Activated CD4-positive, alpha-beta T cell treated with anti-CD3 and anti-CD28 coated beads, Interleukin-2, amount 50 U/mL, for 4 hours (primary cell): ENCODE measurements at places on chromosomes 5 and 9.

DNA sequence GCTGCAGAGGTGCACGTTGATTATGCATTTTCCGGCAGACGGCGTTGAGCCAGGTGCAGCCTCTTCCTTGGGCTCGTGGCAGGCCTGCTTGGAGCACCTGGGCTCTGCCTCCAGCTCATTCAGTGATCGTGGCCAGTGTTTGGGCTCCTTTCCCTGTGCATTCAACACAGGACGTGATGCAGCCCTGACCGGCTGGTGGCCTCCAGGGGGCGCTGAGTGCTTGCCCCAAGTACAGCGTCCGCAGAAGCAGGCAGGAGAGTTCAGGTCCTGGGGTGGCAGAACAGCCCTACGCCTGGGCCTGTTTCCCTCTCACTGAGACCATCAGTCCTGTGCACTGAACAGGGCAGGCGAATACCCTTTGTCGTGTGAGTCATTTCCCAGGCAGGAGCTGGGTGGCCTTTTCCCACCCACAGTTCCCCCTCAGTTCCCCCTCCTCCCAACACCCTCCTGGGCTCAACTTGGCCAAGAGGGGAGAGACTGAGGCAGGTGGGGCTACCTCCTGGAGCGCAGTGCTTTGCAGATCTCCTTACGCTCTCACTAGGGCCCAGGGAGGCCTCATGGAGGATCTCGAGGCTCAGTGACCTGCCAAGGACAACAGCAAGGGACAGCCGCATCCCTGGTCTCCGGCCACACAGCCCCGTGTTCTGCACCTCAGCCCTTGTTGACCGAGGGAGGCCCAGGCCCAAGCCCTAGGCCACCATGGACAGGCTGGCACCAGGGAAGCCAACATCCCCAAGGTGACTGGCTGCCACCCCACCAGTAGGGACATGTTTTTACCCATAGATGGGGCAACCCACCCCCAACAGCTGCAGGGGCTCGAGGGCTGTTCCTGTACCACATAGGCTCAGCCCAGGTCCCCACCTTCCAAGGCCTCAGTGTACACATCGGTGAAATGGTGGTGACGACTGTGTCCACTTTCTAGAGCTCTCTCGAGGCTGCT lies 52.9 kb downstream of the LRSAM1 start:
- peak; percentile 78 for DNase-seq

DNA sequence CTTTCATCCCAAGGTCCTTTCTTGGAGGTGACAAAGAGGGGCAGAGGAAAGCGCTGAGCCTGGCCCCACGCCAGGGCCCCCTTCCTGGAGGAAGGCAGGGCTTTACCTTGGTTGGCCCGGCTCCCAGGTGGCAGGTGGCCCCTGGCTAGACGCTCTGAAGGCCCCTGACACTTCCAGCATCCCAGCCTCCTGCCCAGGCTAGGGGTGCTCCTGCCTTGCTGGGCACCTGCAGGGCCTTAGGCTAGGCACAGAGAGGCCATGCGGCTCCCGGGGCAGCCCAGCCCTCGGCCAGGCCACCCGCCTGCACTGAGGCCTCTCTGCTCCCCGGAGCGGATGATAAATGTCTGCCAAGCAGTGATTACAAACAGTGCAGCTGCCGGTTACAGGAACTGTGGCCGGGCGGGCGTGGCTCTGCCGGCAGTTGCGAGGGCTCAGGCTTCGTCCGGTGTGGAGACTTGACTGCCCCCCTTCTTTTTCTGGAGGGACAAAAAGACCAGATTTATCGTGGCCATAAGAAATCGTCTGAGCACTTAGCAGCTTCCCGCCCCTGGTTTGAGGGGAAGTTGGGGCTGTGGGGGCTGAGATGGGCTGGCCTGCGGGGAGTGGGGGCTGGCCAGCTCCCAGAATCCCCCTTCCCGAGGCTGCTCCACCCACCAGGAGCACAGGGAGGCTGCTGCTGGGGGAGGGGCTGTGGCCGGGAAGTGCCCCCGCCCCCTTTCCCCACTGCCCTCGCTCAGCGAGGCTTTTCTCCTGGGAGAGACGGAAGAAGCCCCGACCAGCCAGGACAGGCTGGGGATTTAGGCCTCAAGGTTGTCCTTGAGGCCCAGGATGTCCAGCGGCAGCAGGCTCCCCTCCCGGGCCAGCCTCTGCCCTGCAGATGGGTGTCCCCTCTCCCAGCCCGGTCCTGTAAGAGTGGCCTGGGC lies 31.6 kb upstream of the UBAC1 start:
- no peak for DNase-seq

GRCh38 chr5:66898241-66898995 lies 298.2 kb downstream of the CD180 start:
- DNase-seq, result no peak

- peak; percentile 50 for DNase-seq
Observed at GRCh38 chr9:96217754-96218693, 84.0 kb downstream of the HSD17B3 start.

- DNase-seq, result no peak
Observed at GRCh38 chr5:56527174-56527573, 288.2 kb upstream of the MAP3K1 start.

GRCh38 chr5:10627160-10627701 lies 63.4 kb downstream of the ANKRD33B start:
- no peak for DNase-seq

DNA sequence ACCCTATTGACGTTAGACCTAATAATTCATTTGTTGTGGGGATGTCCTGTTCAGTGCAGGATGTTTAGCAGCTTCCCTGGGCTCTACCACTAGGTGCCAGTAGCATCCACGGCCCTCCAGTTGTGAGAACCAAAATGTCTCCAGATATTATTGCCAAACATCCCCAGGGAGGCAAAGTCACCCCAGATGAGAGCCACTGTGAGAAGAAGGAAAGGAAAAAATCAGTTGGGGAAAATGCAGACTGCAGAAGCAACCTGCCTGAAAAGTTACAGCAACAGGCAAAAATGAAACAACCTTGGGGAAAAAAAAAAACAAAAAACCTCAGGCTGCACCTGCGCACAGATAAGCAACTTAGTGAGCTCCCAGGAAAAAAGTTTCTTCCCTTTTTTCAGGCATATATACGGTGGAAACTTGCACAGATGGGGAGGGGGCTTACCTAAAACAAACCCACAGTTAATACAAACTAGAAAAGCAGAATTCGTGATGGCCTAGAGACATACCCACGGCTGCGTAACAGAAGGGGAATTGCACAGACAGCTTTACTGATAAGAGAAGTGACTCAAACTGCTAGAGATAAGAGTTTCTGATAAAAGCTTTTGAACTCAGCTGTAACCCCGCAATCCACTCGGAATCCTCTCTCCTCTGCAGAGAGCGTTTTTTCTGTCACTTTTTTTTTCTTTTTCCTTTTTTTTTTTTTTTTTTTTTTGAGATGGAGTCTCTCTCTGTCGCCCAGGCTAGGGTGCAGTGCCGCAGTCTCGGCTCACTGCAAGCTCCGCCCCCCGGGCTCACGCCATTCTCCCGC lies 29.8 kb upstream of the FBP1 start:
- DNase-seq, result peak; percentile 33

DNA sequence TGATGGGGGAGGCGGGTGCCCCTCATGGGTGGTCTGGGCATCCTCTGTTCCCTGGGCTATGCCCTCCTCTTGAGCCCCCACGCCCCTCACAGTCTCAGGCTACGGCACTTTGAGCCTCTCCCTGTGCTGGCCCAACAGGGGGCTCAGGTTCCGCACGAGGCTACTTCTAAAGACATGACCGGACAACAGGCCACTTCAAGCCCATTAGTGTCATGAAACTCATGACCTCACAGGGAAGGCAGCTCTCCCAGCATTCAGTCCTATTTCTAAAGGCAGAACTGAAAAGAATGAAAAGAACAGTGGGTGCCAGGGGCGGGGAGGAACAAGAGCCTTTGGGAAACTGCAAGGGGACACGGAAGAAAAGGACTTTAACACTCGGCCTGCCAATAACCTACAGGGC lies 45.0 kb downstream of the COL23A1 start:
- DNase-seq, result no peak

DNA sequence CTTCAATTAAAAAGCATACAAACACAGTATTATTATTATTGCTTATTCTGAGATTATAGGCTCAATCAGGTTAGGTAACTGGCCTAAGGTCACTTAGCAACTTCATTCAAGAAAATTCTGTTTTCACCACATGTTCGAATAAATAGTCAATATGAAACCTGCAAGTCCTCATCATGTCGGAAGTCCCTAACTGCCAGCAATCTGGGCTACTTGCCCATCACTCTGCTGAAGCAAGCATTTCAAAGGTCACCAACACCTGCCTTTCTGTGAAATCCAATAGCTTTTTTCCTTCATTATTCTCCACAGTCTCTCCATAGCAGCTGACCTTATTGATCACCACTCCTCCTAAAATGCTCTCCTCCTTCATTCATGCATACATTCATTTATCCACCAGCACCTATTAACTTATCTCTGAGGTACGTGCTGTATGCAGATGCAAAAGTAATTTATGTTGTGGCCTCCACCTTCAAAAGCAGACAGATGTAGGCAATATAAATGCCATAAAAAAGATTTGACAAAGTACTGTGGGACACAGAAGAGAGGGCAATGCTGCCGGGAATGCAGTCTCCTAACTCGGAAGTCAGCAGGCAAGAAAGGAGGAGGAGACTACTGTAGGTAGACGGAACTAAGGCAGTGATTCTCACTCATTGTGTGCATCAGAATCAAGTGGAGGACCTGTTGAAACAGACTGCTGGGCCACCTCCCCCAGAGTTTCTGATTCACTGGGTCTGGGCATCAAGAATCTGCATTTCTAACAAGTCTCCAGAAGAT lies 310.9 kb downstream of the BNC2 start:
- no peak for DNase-seq

DNA sequence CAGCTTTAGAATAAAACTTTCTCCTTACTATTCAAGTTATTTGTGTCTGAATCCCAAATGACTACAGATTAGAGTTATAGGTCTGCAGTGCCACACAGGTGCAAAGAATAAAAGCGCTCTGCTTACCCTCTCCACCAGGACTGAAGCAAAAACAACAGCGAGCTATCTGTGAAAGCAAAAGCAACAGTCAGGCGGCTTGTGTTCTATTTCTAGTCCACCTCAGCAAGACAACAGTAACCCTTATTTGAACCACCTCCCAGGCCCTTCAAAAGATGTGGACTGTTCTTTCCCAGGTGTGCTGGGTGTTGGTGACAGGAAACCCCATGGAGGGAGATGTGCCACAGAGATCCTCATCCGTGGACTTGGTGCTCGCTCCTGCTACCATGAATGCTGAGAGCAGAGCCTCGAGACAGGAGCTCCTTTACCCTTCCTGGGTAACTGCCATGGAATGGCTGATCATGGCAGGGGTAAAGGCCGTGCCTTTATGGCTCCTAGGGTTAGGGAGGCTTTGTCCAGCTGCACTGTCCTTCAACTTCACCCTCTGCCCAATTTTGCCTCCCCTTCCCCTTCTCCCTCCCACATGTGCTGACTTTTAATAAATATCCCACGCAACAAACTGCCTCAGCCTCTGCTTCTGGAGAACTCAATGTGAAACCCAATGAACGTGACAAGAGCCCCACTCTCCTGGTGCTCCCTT lies 108.6 kb downstream of the SERINC5 start:
- DNase-seq, result no peak

DNA sequence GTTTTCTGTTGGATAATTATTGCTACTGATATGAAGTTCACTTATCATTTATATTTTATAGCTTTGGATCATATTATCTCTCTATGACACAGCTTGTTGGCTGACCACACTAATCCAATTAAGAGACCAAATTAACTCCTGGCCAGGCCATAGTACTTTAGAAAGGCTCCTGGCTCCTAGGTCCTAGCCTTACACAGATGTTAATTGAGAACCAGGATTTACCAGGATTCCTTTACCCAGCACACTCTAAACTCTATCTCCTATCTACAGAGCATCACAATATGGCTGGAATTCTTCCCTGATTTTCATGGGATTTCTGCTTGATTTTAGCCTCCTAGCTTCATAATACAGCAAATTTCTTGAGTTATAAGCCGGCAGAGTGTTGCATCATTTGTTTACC lies 80.3 kb downstream of the SLCO6A1 start:
- DNase-seq, result no peak

- DNase-seq, result no peak
Observed at GRCh38 chr5:163565931-163566608, 60.7 kb downstream of the MAT2B start.

- no peak for DNase-seq
Observed at GRCh38 chr9:2321523-2322148, 300.0 kb upstream of the VLDLR start.

- peak; percentile 14 for DNase-seq
Observed at GRCh38 chr5:99037668-99038067, 108.9 kb upstream of the CHD1 start.

DNA sequence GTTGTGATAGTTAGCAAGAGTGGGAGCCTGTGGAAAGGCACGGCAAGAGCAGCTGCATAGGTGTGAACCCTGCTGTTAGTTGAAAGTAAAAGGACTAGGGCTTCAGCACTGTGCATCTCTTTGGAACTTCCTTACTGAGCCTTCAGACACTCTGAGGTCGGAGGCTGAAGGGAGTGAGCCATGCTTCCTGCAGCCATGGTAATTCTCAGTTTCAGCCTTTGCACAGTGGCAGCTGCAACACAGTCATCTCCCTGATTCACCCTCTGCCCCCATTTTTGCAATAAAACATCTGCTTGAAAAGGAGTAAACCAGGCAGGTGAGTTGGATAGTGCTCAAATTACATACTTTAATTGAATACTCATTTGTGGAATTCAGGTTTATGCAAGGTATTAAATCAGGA lies 6.5 kb upstream of the TLE4 start:
- no peak for DNase-seq

GRCh38 chr5:54823006-54823405 lies 162.4 kb downstream of the ESM1 start:
- no peak for DNase-seq

DNA sequence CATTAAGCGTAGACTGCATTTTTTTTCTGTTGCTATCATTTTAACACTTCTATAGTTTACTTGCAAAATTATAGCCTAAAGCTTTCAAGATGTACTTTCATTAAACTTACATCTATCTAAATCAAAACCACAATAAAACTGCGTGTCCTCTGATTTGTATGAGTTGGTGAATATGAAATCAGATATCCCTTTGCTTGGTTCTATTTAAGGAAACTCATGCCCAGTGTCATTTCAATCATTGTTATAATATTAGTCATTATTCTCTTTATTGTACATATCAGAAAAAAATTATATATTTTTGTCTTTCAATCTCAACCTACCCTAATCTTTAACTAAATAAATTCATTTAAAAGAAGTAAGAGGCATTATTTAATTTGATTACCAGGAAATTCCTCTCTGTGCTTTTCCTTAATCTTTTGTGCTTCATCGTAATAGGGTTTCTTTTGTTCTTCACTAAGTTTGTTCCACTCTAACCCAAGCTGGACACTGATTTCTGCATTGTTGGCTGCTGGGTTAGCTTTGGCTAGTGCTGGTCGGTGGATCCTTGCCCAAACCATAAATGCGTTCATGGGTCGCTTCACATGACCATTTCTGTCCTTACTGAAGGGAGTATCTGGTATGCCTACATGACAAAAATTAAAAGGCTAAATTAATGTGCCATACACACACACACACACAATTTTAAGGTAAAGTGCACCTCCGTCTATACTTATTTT lies 3.8 kb downstream of the SOX30 start:
- DNase-seq, result no peak

- DNase-seq, result no peak
Observed at GRCh38 chr5:116788851-116789403, 214.3 kb upstream of the SEMA6A start.

- no peak for DNase-seq
Observed at GRCh38 chr5:154701181-154701580, 54.0 kb upstream of the LARP1 start.

- DNase-seq, result no peak
Observed at GRCh38 chr5:141913560-141914198, 10.0 kb upstream of the DELE1 start.

- DNase-seq, result no peak
Observed at GRCh38 chr5:126677121-126677520, 76.4 kb downstream of the PHAX start.
